CD4-positive, alpha-beta memory T cell (primary cell): ENCODE measurements at places on chromosomes 5 and 9. TPM values are rescaled to one million over a fixed set of nuclear protein-coding genes. Genes with fewer than 3 reads are reported as not detected.
A peak's percentile ranks its signal among the peaks of the same experiment; 100 is the strongest.

GRCh38 chr9:120932086-120932823, 5.7 kb upstream of the TRAF1 start:
- H3K36me3 ChIP-seq: no peaks in the 10 kb centered on the region
- peaks cover 88% of the 10 kb centered on the region for H3K4me1 ChIP-seq
- no peak for DNase-seq
- H3K4me3 ChIP-seq: no peak overlapping the region
- H3K27ac ChIP-seq: peak overlapping the region; percentile 95

DNA sequence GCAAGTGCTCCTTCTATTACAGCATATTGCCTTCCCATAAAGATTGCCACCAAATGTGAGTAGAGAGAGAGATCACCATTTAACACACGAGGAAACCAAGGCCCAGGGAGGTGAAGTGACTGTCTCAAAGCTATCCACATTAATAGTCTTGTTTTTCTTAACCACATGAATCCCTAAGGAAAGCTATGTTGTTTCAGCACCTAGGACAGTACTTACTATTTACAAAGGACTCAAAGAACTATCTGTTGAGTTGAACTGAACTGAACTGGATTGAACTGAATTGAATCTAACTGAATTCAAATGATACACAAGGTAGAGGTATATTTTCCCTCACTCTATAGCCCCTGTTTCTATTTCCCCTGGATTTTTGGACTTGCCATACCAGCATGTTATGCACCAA, 430.4 kb downstream of the CAAP1 start:
- H3K27me3 ChIP-seq: no peaks in the 10 kb centered on the region
- H3K36me3 ChIP-seq: no peaks in the 10 kb centered on the region
- no peak for DNase-seq
- no peak overlapping the region for H3K27ac ChIP-seq

- no peaks in the 10 kb centered on the region for H3K4me1 ChIP-seq
- H3K4me3 ChIP-seq: no peak overlapping the region
- no peaks in the 10 kb centered on the region for H3K36me3 ChIP-seq
- DNase-seq: no peak
- no peak overlapping the region for H3K27ac ChIP-seq
- H3K27me3 ChIP-seq: no peaks in the 10 kb centered on the region
Observed at GRCh38 chr9:76701441-76702039, 62.7 kb upstream of the PCA3 start.

DNA sequence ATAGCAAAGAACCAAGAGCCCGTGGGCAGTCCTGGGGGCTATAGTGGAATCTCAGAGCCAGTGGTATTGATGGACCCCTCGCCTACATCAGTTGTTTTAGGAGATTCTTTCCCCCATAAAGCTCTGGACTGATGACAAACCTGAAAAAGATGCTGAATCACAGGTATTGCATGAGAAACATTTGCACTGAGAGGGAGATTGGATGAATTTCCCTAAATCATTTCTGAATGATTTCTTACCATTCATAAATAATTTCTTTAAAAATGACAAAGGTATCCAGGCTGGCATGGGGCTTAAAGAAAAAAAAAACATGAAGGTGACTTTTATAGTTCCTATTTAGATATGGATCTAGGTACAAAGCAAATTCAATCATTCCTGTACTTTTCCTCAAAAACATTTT, 54.0 kb upstream of the SLIT3 start:
- H3K4me1 ChIP-seq: no peaks in the 10 kb centered on the region
- H3K27ac ChIP-seq: no peak overlapping the region
- H3K27me3 ChIP-seq: no peaks in the 10 kb centered on the region
- no peaks in the 10 kb centered on the region for H3K36me3 ChIP-seq

COL27A1 gene
- 1.3 TPM for total RNA-seq

PCDHB10 gene
- total RNA-seq: 0.15 TPM

- H3K27ac ChIP-seq: no peak overlapping the region
- no peak overlapping the region for H3K4me3 ChIP-seq
- H3K4me1 ChIP-seq: no peaks in the 10 kb centered on the region
- H3K27me3 ChIP-seq: no peaks in the 10 kb centered on the region
- H3K36me3 ChIP-seq: no peaks in the 10 kb centered on the region
Observed at GRCh38 chr5:167643631-167644280, 647.7 kb upstream of the WWC1 start.

ROPN1L gene
- total RNA-seq: 0.47 TPM

DNA sequence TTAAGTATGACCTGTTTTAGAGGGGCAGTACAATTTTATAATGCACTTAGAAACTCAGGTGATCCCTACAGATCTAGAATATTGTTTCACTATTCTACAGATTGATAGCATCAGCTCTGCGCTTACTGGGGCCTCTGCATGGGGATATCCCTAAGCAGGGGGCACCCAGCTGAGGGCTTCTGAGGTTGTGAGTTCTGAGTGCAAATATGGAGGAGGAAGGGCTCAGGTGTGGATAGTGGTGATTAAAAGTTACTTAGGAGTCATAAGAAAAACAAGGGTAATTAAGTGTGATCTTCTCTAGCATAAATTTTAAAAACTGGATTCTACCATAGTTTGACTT, 274.4 kb downstream of the EFNA5 start:
- no peaks in the 10 kb centered on the region for H3K36me3 ChIP-seq
- no peak overlapping the region for H3K4me3 ChIP-seq
- H3K27ac ChIP-seq: no peak overlapping the region
- no peaks in the 10 kb centered on the region for H3K4me1 ChIP-seq
- DNase-seq: no peak

GRCh38 chr5:145062280-145063062, 772.7 kb downstream of the PRELID2 start:
- DNase-seq: no peak
- H3K27ac ChIP-seq: no peak overlapping the region
- no peak overlapping the region for H3K4me3 ChIP-seq
- no peaks in the 10 kb centered on the region for H3K27me3 ChIP-seq
- no peaks in the 10 kb centered on the region for H3K4me1 ChIP-seq
- H3K36me3 ChIP-seq: no peaks in the 10 kb centered on the region

- H3K4me3 ChIP-seq: no peak overlapping the region
- peaks cover 44% of the 10 kb centered on the region for H3K36me3 ChIP-seq
- no peak overlapping the region for H3K27ac ChIP-seq
- H3K27me3 ChIP-seq: no peaks in the 10 kb centered on the region
Observed at GRCh38 chr9:134049772-134050588, 17.8 kb downstream of the BRD3 start.

- H3K27me3 ChIP-seq: no peaks in the 10 kb centered on the region
- H3K27ac ChIP-seq: no peak overlapping the region
- H3K36me3 ChIP-seq: no peaks in the 10 kb centered on the region
- no peak overlapping the region for H3K4me3 ChIP-seq
- DNase-seq: no peak
Observed at GRCh38 chr9:121227862-121228261, 26.2 kb upstream of the RAB14 start.

DNA sequence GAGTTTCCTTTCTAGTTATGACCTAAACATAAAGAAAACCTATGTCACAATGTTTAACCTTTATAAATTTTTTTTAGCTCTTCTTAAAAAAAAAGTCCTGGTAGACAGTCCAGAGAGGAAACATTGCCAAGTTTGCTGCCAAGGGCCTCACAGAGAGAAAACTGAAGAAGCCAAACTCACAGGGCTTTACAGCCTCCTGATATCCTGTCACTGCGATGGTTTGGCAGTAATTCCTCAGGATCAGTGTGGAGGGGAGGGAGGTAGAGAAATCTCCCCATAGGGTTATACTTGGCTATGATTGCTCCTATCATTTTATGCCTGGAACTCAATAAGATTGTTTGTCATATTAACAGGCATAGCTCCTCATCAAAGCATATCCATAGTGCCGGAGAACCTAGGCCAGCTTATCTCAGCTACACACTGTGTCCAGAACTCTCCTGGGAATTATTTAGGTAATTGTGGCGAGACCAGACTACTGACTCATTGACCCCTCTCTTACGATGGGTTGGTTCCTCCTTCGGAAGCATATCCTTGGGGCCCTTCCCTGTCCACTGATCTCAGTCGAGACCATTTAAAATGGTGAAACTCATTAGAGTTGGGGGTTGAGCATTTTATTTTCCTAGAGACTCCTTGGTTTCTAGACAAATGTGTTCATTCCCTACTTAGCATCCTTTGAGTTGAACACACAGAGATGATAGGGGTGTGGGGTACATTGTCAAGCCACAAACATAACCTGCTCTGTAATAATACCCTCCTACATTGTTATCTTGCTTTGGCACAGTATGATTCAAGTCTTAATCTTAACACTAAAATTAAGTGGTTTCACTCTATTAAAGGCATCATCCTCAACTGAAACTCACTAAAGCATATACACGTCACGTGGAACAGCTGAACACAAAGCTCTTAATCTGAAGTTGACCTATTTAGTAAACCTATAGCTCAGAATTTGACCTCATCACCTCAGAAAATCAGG, 53.4 kb upstream of the TMC1 start:
- H3K36me3 ChIP-seq: no peaks in the 10 kb centered on the region
- no peak overlapping the region for H3K27ac ChIP-seq
- no peak overlapping the region for H3K4me3 ChIP-seq
- H3K27me3 ChIP-seq: no peaks in the 10 kb centered on the region
- no peaks in the 10 kb centered on the region for H3K4me1 ChIP-seq

NSMF gene
- total RNA-seq: 18.3 TPM

DNA sequence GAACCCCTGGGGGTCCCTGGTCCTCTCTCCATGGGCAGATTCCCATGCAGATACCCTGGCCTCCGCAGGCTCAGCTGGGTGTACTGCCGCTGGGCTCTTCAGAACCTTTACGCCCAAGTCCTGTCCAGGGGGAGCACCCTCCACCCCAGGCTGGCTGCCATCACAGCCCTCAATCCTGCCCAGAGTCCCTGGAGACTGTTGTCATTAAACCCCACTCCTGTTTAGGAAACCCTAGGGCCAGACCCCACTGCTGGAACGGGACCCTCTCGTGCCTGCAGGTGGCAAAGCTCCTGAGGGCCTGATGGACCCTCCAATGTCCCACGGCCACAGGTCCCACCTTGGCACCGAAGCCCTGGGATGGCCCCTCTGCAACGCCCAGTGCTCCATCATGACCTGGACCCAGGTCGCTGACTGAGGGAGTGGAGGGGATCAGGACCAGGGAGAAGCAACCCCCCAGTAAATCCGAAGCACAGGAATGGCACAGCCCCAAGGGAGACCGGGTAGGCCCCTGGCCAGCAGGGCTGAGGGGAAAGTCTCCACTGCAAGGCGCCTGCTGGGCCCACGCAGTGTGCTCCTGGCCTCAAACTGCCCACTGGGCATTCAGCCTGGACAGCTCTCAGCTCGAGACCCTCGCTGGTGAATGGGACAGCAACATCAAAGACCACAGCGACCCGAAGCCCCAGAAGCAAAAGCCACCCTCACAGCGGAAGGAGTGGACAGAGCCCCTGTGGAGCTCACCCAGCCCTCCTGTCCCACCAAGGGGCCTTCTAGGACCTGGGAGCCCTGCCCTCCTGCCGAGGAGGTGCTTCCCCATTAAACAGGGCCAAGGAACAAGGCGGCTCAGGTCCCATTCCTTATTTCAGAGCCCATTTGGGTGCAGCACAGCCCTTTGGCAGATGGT, 8.3 kb downstream of the ZDHHC11B start:
- no peak overlapping the region for H3K4me3 ChIP-seq
- DNase-seq: no peak
- H3K27ac ChIP-seq: no peak overlapping the region
- H3K36me3 ChIP-seq: no peaks in the 10 kb centered on the region
- H3K27me3 ChIP-seq: no peaks in the 10 kb centered on the region

PHYHD1 gene
- total RNA-seq: 2.2 TPM

DNA sequence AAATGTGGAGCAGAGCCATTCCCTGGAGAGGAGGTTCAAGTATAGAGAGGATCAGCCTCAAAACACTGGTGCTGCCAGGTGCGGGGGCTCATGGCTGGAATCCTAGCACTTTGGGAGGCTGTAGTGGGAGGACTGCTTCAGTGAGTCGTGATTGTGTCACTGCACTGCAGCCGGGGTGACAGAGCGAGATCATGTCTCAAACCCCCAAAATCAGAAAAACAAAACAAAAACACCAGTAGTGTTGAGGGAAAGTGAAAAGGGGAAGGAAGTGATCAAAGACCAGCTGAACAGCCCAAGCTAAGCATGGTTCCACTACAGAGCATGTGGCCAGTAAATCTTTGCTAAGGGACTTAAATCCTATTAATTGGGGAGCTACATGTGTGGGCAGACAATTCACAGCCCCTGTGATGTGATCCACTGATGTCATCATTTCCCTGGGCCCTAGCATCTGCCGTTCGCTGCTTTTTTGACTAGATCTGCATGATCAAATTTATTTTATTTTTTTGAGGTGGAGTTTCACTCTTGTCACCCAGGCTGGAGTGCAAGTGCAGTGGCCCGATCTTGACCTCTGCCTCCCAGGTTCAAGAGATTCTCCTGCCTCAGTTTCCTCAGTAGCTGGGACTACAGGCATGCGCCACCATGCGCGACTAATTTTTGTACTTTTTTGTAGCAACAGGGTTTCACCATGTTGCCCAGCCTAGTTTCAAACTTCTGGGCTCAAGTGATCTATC, 2.7 kb upstream of the PCBD2 start:
- H3K4me3 ChIP-seq: no peak overlapping the region
- H3K27me3 ChIP-seq: no peaks in the 10 kb centered on the region
- no peaks in the 10 kb centered on the region for H3K4me1 ChIP-seq
- DNase-seq: no peak
- peaks cover 19% of the 10 kb centered on the region for H3K36me3 ChIP-seq
- H3K27ac ChIP-seq: no peak overlapping the region

DNA sequence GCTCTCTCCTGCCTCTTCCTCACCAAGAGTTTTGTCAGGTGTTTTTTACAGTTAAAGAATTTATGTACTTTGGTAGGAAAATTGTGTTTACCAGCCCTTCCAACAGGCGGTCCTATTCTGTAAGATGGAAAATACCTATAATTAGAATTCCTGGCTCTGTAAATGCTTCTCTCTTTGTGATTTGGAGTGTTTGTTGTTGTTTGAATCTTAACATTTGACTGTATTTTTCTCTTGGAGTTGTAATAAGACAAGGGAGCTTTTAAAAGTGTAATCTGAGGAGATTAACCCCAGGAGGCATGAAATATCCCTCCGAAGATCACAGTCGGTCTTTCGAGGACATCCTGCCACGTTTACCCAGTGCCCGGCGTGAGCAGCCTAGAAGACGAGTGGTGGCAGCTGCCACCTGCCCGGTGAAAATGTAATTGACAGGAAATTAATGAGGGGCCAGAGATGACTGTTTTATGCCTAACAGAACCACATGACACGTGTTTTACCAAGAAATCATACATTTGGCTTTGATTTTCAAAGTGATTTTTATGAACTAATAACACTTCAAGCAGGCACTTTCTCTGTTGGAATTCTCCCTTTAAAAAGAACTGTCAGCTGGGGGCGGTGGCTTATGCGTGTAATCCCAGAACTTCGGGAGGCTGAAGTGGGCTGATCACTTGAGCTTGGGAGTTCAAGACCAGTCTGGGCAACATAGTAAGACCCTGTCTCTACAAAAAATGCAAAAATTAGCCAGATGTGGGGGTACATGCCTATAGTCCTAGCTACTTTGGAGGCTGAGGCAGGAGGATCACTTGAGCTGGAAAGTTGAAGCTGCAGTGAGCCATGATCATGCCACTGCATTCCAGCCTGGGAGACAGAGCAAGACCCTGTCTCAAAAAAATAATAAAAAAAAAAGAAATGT, 20.0 kb downstream of the ANKRD33B start:
- no peaks in the 10 kb centered on the region for H3K27me3 ChIP-seq
- H3K4me1 ChIP-seq: peaks cover 18% of the 10 kb centered on the region
- H3K27ac ChIP-seq: no peak overlapping the region

SMIM27 gene
- total RNA-seq: 32.1 TPM

- no peak for DNase-seq
- no peak overlapping the region for H3K4me3 ChIP-seq
- peaks cover 2% of the 10 kb centered on the region for H3K4me1 ChIP-seq
- no peak overlapping the region for H3K27ac ChIP-seq
Observed at GRCh38 chr9:19371942-19372341, 8.1 kb downstream of the RPS6 start.

- DNase-seq: no peak
- no peak overlapping the region for H3K4me3 ChIP-seq
- H3K4me1 ChIP-seq: no peaks in the 10 kb centered on the region
- H3K36me3 ChIP-seq: no peaks in the 10 kb centered on the region
- no peaks in the 10 kb centered on the region for H3K27me3 ChIP-seq
- H3K27ac ChIP-seq: no peak overlapping the region
Observed at GRCh38 chr5:110256298-110256697, 470.2 kb downstream of the TMEM232 start.
